ENCODE measurements at places on chromosomes 6 and 20.

- DNase-seq = no peak
These were observed 35.1 kb downstream of the CST9L start for GRCh38 chr20:23533161-23533560.

DNA sequence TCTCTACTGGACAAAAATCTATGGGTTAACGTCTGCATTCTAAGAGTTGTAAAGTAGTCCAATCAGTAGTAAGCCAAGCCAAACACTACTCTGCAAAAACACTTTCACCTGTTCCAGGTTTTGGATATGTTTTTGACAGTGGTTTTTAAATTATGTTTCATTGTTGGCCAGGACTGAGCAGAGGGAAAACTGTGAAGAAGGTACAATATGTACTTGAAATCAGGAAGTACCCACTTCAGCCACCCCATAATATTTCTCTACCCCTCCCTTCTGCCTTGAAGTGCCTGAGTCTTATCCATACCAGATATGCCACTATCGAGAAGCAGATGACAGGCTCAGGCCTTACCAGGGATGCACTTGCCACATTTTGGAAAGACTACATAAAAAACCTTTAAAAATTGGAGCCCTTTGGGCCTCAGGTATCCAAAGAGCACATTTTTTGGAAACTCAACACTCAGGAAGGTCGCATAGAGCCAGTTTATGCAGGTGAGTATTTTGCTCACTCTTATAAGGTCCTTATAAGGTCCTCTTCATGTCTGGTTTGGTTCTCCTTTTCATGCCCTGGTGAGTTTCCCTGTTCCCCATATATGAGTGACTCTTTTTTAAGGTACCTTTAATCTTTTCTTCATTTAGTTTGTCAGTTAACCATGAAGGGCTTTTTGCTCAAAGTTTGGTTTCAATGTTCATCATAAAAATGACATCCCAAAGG lies 859.3 kb upstream of the FLRT3 start:
- DNase-seq = no peak

- no peak for DNase-seq
These were observed 57.9 kb downstream of the ELOVL5 start for GRCh38 chr6:53290537-53291510.

DNA sequence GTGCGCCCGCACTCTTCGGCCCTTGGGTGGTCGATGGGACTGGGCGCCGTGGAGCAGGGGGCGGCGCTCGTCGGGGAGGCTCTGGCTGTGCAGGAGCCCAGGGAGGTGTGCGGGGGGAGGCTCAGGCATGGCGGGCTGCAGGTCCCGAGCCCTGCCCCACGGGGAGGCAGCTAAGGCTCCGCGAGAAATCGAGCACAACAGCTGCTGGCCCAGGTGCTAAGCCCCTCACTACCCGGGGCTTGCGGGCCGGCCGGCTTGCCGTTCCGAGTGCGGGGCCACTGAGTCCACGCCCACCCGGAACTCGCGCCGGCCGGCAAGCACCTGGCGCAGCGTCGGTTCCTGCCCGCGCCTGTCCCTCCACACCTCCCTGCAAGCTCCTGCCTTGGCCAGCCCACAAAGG lies 462.3 kb upstream of the JARID2 start:
- no peak for DNase-seq

GRCh38 chr6:82227770-82228169 lies 19.8 kb downstream of the IBTK start:
- no peak for DNase-seq
